HTR-8/SVneo (cell line): ENCODE measurements at places on chromosomes 11 and 22.

- DNase-seq: no peak
Observed at GRCh38 chr11:45651841-45652749, 13.3 kb downstream of the CHST1 start.

- no peak for DNase-seq
Observed at GRCh38 chr11:47506795-47507562, 46.0 kb downstream of the CELF1 start.

DNA sequence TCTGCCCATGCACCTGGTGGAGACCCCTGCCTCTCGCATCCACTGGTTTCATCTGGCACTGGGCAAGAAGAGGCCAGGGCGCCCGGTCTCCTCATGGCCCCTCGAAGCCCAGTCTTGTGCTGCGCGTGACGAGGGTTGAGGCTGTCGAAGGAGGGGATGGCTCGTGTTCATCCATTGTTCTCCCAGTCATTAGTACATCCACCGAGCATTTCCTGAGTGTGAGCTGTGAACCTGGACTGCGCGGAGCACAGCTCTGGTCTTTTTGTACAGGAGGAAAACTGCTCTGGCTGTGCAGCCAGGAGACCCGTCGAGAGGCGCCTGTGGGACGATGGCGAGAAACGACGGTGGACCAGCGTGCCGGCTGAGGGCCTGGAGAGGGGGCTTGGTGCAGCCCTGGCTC, 6.8 kb downstream of the CACNA1I start:
- no peak for DNase-seq

- no peak for DNase-seq
Observed at GRCh38 chr11:112612250-112612849, 348.9 kb upstream of the NCAM1 start.

GRCh38 chr11:68051191-68052136, 12.6 kb downstream of the TCIRG1 start:
- no peak for DNase-seq

GRCh38 chr11:111352935-111353710, 26.0 kb downstream of the POU2AF1 start:
- DNase-seq: no peak

GRCh38 chr11:64853709-64854108, 9.3 kb upstream of the CDC42BPG start:
- no peak for DNase-seq

DNA sequence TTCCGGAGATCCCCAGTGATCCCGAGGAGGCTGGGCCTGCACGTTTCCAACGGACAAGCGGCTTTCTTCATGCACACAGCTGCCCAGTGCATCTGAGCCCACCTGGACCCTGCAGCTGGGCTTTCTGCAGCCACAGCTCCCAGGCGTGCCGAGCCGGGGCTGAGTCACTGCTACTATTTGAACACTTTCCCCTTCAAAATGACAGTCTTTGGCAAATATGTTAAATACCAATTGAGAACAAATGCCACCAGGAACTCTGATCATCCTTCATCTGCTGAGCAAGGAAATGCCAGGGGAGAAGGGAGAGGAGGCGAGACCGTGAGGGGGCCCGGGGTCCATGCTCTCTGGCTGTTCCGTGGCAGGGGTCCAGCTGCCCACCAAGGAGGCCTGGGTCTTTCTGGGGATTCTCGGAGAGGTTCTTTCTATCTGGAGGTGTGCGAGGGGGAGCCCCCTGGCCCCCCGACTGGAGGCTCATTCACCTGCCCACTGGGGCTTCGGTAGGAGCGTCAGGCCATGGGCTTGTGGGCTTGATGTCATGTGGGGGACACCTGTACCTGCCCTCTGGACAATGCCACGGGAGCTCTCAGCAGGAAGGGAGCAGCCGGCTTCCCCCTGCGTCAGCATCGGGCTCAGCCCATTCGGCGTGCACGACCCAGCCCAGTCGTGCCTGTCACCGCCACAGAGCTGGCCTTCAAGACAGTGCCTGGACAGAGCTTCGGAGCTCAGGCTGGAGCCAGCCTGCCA, 159.6 kb downstream of the CTTN start:
- no peak for DNase-seq

DNA sequence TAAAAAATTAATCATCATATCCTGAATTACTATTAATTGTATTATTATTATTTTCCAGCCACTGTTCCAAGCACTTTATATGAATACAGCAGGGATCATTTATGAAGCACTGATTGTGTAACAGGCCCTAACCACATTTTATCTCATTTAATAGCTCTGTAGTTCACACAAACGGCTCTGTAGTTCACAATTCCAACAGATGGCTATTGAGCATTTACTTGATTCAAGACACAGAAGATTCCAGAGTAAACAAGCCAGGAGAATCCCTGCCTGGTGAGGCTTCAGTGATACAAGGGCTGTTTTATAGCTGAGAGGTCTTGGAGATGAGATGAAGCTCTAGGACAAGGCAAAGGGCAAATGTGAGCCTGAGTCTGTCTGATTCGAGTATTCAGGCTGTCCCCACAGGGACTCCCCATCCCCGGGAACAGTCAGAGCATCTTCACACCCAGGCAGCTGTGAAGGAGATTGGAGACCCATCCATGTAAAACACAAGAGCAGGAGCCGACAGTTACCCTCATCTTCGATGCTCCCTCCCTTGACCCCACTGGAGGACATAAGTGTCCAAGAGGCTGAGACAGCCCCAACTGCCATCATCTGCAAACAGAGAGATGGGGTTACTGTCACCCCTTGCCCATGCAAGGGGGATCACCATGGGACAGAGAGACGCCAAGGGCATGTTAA, 222.5 kb downstream of the MN1 start:
- DNase-seq: no peak

GRCh38 chr22:37302674-37303555, 20.6 kb downstream of the CYTH4 start:
- DNase-seq: no peak

GRCh38 chr11:122340607-122341290, 224.7 kb upstream of the BLID start:
- DNase-seq: no peak

GRCh38 chr11:126764231-126764630, 236.3 kb downstream of the KIRREL3 start:
- no peak for DNase-seq

DNA sequence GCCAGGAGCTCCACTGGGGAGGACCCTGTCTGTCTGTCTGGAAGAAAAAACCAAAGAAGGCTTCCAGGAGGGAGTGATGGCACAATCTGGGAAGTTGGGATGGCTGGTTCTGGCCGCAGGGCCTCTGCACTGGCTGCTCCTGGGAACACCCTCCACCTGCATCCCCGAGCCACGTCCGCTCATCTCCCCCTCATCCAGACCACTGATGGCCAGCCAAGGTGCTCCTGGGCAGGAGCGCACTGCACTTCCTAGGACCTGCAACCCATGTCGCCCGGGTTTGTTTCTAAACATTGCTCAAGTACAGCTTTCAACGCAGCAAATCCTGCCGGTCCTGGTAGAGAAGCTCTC, 4.9 kb upstream of the IFITM10 start:
- no peak for DNase-seq

DNA sequence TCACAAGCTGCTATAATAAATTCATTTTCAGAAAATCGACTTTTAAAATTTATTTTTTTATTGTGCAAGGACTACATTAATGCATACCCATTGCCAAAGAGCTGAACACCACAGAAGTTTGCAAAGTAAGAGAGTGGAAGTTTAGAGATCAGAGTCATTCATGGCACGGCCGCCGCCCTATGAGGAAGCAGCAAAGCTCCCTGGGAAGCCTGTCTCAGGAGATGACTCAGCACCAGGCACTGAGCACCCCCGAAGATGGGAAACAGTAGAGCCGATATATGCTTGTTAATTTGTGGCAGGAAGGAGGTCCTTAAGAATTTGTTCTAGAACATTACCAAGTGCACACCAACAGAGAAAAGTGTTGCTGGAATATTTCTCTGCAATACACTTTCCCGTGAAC, 693.7 kb downstream of the OPCML start:
- peak; percentile 10 for DNase-seq

GRCh38 chr11:128375961-128376360, 211.4 kb downstream of the ETS1 start:
- no peak for DNase-seq

- DNase-seq: no peak
Observed at GRCh38 chr11:74400606-74401005, 2.4 kb upstream of the PGM2L1 start.
